ENCODE measurements at places on chromosomes 7 and 10. TPM values are rescaled to one million over a fixed set of nuclear protein-coding genes. Genes with fewer than 3 reads are reported as not detected.

METTL27 gene
- 1.6 TPM for total RNA-seq

ITIH5 gene
- 0.43 TPM for total RNA-seq

DNA sequence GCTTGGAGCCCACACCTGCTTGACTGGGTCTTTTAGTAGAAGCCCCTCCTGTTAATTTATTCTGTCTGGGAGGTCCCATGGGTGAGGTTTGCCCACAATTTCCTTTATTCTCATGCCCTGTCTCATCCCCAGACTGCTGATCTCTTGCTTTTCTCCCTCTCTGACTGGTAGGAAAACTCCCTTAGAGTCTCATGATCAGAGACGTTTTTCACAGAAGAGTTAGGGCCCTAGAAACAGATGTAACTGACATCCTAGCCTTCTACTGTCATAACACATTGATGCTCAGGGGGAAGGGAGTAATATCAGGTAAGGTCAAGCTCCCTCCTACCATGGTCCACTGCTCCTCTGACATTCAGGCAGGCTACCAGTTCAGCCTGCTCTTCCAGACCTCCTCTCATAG, 43.7 kb upstream of the WASL start:
- DNase-seq: no peak

- DNase-seq: peak; percentile 6
Observed at GRCh38 chr10:95881316-95881715, 26.5 kb upstream of the CC2D2B start.

- no peak for DNase-seq
Observed at GRCh38 chr7:55481155-55481554, 91.1 kb downstream of the VOPP1 start.

GRCh38 chr7:116454377-116454776, 45.2 kb upstream of the CAV2 start:
- no peak for DNase-seq

DNA sequence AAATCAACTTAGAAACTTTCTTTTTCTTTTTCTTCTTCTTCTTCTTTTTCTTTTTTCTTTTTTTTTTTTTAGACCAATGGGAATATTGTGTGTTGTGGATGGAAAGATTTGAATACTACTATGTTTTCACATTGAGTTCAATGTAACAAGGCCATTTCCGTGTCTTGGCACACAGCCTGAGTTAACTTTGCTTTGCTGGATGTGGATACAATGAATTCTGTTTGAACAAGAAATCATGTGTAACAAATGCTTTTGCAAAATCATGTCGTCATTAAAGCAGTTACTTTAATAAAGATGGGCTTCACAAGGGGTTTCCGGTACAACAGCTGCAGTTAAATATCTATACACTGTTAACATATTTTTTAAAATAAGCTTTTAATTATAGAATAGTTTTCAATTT, 13.5 kb upstream of the ENTPD1 start:
- DNase-seq: no peak

GRCh38 chr7:101951757-101952156, 134.3 kb downstream of the CUX1 start:
- DNase-seq: no peak

GRCh38 chr10:34646331-34646730, 168.8 kb downstream of the PARD3 start:
- no peak for DNase-seq

- no peak for DNase-seq
Observed at GRCh38 chr10:69673521-69673920, 43.5 kb downstream of the FAM241B start.

TEX47 gene
- not detected for total RNA-seq

DNA sequence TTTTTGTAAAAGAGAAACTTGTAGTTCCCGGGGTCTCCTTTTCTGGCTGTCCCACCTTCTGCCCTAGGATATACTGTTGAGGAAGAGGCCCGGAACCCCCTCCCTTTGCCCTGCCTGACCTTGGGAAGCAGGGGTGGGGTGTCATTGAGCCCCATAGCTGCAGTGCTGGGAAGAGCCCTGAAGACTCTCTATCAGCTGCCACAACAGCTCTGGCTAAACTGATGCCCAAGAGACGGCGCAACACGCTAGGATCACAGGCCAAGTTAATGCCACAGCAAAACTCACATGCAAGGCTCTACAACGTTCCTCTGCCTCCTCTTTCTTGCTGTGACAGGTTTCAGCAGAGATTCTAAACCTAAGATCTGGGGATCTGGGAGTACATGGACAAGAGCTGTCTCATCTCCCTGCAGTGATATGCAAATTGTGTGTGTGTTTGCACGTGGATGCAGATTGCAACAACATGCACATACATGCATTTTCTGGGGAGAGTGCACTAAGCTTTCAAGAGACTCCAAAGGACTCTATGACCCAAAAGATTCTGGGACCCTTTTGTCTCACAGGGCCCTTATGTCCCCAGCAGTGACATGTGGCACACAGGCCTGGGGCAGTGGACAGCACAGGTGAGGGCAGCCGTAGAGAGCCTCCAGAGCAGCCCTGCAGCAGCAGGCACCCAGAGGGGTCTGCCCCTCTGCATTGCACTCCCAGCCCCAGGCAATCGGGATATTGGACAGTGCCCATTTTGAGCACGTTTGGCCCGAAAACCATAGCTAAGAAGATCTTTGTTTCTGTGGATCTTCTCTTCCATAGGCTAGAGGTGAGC, 2.5 kb downstream of the RASSF4 start:
- DNase-seq: no peak

DNA sequence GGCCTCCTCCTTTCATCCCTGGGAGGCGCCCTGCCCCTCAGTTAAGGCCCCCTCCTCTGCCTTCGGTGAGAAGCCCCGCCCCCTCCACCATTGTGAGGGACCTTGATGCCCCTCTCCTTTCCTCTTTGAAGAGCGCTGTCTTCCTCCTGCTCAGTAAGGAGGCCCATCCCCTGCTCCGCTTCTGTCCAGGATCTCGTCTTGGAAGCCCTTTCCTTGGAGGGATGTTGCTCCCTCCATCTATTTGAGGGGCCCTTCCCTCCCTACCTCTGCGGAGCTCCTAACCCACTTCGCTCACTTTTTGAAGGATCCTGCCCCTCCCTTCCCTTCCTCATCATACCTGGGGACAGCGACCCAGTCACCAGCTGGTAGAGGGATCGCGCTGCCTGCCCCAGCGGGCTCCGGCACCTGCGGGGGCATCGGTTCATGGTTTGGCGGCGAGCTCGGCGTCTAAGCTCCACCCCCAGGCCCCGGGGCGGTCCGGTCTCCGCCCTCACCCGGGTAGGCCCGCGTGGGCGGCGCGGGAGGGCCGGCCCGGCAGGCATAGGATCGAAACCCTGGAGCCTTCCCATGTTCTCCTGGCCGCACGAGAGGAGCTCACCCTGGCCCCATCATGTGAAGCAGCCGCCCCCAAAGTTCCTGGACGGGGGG, 4.1 kb downstream of the KCNIP2 start:
- no peak for DNase-seq

GRCh38 chr7:31126976-31127375, 74.9 kb downstream of the ADCYAP1R1 start:
- peak; percentile 10 for DNase-seq

AKR1C4 gene
- total RNA-seq: not detected

- DNase-seq: peak; percentile 46
Observed at GRCh38 chr7:98282703-98283102, 1.2 kb downstream of the BRI3 start.

DNA sequence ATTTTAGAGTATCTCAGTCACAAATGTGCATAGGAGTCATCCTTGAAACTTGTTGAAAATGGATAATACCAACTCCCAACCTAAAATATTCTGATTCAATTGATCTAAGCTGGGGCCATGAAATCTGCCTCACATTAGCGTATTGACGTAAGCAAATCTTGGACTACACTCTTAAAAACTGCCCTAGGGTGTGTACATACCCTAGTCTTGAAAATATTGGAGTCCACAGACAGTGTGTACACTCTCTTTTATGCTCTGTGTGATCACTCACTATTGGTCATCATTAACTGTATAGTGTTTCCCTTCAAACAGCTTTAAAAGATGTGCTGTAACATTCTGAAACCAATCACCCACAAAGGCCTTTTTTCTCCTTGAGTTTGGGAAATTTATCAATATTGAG, 102.9 kb upstream of the FERD3L start:
- DNase-seq: no peak

- no peak for DNase-seq
Observed at GRCh38 chr7:18518555-18518954, 23.0 kb downstream of the HDAC9 start.

DNA sequence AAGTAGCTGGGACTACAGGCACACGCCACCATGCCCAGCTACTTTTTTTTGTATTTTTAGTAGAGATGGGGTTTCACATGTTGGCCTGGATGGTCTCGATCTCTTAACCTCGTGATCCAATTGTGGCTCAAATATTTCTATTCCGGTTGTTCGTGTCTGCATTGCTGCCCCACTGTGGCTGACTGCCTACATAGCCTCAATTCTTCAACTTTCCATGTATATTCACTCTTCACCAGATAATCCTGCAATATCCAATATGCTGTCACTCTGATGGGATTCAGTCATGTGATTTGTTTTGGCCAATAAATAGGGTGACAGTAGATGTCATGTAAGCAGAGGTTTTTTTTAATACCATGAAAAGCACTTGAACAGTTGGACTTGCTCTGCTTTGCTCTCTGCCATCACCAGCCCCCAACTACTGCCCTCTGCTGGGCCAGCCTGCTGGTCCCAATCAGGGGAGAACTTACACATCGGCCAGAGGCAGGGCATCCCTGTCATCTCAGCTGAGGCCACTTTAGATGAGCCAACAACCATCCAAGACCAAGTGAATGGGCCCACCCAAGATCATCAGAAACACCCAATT, 56.7 kb downstream of the NSUN6 start:
- DNase-seq: no peak

GRCh38 chr7:147380926-147381325, 1209.6 kb upstream of the C7orf33 start:
- DNase-seq: no peak

GRCh38 chr7:129843978-129844840, 108.6 kb downstream of the UBE2H start:
- peak; percentile 34 for DNase-seq

CYP3A5 gene
- under 0.01 TPM for total RNA-seq

ACSM6 gene
- total RNA-seq: not detected

All from fibroblast of villous mesenchyme (primary cell).